Left renal pelvis (tissue), 4 donors: ENCODE measurements at places on chromosomes 12 and 14.

GRCh38 chr14:81366214-81366613, 33.9 kb downstream of the STON2 start:
- DNase-seq = no peak

GRCh38 chr14:64844272-64844671, 35.4 kb downstream of the SPTB start:
- DNase-seq = no peak

GRCh38 chr14:89386212-89386886, 30.7 kb downstream of the FOXN3 start:
- DNase-seq = no peak

GRCh38 chr12:6306599-6307220, 3.8 kb upstream of the PLEKHG6 start:
- no peak for DNase-seq

DNA sequence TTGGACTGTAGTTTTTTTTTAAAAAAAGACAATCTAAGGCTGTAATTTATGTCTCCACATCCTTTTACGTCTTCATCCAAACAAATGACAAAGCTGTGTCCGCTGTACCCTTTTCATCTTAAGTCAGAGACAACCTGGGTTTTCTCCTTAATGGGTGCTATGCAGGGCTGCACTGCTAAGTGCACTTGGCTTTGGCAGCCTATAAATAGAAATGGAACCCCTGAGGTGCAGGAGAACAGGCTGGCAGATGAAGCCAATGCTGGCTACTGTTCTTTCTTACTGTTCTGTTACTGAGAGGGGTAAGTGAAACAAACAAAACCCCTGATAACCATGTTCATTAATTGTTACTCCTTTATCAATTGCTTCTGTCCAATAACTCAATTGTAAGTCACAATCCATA, 47.1 kb upstream of the KICS2 start:
- no peak for DNase-seq

- DNase-seq = no peak
Measured at GRCh38 chr14:21203470-21204166, 47.8 kb upstream of the OR5AU1 start.

- DNase-seq = no peak
Measured at GRCh38 chr12:9364224-9365176, 156.3 kb upstream of the PZP start.

DNA sequence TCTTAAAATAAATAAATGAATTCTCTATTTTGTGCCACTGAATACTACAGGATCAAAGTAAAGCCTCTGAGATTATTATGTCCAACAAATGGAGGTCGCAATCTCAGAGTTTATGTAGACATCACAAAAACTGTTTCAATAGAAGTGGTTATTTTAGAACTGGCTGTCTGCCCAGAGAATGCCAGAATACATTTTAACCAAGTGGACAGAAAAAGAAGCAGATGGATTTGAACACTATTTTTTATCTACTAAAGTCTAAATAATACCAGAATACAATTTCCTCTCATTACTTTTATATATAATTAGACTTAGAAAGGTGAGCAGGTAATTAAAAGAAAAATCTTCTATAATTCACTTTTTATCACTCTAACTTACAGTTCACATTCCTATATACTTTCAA, 118.3 kb downstream of the MED13L start:
- DNase-seq = no peak

DNA sequence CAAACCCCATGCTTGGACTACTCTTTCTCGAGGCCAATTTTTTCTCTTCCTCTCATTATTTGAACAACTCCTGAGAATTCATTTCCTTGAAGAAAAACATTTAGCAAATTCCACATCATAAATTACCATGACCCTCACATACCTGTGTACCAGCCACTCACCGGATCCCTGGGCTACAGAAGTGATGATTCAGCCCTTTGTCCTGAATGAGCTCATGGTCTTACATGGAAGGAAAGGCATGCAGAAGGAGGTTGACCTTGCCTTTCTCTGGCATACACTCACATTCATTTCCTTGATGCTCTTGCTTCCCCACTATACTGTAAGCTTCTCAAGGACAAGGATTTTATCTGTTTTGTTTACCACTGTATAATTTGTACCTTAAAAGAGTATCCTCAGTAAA, 191.5 kb downstream of the SLC5A8 start:
- DNase-seq = no peak

DNA sequence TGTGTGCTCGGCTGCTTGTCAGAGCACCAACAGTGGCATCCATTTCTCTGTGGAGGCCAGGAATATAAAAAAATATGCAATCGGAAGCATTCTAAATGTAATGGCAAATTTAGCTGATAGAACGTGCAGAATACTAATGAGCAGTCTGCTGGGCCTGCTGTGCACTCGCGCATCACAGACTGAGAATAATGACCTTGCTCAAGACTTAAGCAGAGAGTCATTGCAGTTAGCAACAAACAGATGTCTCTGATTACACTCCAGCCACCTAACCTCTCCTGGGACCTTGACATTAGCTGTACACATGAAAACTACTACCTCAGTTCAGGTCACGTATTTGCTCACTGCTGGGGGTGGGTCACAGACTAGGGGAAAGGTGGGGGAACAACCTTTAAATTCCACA, 269.2 kb upstream of the DAAM1 start:
- DNase-seq = no peak

DNA sequence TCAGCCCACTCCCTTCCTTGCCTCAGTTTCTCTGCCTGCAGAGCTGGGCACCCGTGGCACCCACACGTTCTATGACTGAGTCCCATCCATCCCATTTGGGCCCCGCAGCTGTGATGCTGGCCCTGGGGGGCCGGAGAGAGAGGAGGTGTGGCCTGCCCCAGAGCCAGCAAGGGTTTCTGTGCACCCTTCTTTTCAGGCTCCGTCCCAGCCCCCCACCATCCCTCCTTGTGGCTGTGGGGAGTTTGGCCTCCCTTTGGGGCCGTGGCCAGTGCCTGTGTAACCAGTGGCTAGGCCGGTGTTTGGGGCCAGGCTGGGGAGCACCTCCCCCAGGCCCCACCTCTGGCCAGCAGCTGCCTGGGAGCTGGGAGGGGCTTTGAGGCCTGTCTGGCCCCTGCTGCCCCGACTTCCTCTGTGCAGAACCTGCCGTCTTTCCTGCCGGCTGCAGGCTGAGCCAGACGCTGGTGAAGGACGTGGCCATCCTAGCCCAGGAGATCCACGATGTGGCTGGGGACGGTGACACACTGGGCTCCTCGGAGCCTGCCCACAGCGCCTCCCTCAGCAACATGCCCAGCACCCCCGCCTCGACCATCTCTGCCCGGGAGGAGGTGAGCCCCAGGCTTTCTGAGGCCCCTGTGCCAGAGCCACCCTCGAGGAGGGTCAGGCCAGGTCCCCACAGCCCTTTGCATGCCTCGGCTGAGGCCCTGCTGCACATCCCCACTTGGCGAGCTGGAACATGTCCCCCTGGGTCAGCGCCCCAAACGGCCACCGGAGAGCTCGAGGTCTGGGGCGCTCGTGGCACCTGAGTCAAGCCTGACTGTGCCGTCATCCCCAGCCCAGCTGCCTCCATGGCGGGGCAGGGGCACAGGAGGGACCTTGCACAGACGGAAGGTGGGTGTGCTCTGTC, 27.7 kb downstream of the CEP170B start:
- no peak for DNase-seq

DNA sequence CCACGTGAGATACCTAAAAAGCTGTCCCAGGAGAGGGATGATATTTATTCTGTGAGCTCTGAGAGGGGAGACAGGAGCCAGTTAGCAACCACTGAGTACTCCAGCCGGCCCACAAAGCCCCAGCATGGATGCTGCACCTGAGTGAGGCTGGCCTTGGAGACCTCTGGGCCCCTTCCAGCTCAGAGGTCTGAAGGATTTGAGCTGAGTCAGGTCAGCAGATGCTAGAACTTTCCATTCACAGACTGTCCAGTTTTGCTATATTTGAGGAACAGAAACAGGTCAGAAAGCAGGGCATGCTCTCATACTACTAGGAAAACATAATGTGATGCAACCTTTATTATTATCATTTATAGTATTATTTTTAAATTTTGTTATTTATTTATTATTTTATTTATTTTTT, 15.0 kb upstream of the MAPKAPK5 start:
- no peak for DNase-seq

GRCh38 chr14:57057803-57058202, 210.9 kb downstream of the EXOC5 start:
- no peak for DNase-seq

DNA sequence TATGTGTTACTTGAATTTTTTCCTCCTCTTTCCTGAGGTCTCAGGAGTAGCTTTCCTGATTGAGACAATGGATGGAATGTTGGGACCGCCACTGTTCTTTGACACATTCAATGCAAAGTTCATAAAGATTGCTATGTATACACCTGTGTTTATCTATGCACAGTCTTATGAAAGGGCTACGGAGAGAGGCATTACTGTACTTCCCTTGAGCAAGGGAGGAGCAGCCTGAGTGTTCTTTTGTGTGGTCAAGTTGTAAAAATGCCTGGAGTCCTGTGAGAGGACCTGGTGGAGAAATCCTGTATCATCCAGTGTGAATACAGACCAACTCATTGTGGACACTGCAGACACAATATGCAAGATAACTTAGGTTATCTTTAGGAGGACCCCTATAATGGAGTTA, 1.2 kb downstream of the SRGAP1 start:
- DNase-seq = no peak

DNA sequence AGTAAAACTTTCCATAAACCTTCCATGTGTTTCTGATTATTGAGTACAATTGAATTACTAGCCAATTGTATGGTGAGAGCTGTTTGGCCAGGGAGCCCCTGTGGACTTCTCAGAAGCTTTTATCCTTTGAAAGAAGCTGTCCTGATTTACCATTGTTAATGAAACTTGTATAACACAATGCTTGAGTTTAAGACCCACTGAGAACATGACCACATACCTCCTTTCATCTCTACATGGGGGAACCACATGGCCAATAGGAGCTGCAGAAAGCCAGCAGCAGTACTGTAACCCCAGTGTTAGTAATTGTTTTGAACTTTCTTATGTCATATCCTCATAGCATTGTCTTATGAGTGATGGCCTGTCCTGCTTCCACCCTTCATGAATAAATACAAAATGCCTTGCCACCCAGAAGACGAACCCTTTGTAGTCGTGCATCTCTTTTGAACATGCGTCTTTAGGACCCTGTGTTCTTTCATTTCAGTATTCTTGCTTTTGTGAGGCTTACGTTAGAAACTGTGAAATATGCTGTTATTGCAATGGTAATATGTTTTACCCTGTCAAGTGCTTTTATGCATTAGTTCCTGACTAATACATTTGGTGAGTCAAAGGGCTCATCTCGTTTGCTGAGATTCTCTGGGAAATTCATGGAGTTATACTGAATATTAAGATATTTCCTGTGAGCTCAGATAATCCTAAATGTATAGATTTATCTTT, 815.7 kb downstream of the NRXN3 start:
- no peak for DNase-seq

- no peak for DNase-seq
Measured at GRCh38 chr12:119069147-119069642, 87.9 kb downstream of the SRRM4 start.
